IMR-90 (cell line): ENCODE measurements at places on chromosomes 12 and 14. TPM values are rescaled to one million over a fixed set of nuclear protein-coding genes. Genes with fewer than 3 reads are reported as not detected.

Gene CPNE6
- not detected in 2 replicates for total RNA-seq

Gene DPPA3
- not detected in 2 replicates for total RNA-seq

Gene AQP2
- total RNA-seq, result not detected in 2 replicates

Gene DHH
- under 0.01 TPM in 2 replicates for total RNA-seq

GRCh38 chr12:24544368-24544767 is 404.5 kb downstream of the BCAT1 start:
- DNase-seq, result peak; percentile 37
- H3K27ac ChIP-seq, result no peak overlapping the region
- peaks cover 3% of the 10 kb centered on the region for H3K4me1 ChIP-seq

GRCh38 chr14:89015016-89015415 is 190.6 kb downstream of the TTC8 start:
- no peaks in the 10 kb centered on the region for H3K4me1 ChIP-seq
- no peak overlapping the region for H3K27ac ChIP-seq
- no peak overlapping the region for H3K4me3 ChIP-seq
- H3K36me3 ChIP-seq, result no peaks in the 10 kb centered on the region
- H3K27me3 ChIP-seq, result no peaks in the 10 kb centered on the region
- DNase-seq, result no peak

DNA sequence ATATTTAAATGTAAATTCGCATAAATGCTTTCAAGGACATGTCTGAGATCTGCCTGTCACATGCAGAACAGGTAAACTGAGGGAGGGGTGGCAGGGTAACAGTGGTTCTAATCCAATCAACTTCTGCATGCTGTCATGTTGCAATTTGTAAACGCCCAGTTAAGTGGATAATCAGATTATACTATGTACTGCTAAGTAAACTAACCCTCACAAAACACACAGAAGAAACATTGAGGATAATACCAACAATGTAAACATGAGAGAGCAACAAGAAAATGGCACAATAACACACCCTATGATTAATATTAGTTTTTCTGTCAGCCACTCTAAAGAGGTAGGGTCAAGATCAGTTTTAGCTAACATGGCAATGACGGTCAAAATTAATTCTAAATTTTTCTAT is 123.7 kb downstream of the KIF21A start:
- no peak overlapping the region for H3K27ac ChIP-seq
- no peaks in the 10 kb centered on the region for H3K4me1 ChIP-seq
- H3K36me3 ChIP-seq, result no peaks in the 10 kb centered on the region
- H3K4me3 ChIP-seq, result no peak overlapping the region
- no peak for DNase-seq

DNA sequence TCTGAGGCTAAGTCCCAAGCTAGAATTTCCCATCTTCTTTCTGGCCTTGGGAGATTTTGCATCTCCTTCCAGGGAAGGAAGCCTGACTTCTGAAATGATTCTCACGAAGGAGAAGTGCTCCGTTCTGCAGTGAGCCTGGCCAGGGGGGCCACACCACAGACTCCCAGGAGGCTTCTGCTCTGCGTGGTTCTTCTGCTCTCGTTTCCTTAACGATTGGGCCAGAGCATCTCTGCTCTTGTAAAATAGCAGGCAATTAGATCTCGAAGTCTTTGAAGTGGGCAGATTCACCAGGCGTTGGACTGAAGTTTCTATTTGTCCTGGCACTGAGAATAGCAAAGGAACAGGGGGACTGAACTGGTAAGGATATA is 6.7 kb upstream of the BATF start:
- no peaks in the 10 kb centered on the region for H3K36me3 ChIP-seq
- H3K27ac ChIP-seq, result no peak overlapping the region
- peaks cover 21% of the 10 kb centered on the region for H3K27me3 ChIP-seq
- peaks cover 2% of the 10 kb centered on the region; the same call in 1 of the 2 replicates for H3K4me1 ChIP-seq
- no peak for DNase-seq

DNA sequence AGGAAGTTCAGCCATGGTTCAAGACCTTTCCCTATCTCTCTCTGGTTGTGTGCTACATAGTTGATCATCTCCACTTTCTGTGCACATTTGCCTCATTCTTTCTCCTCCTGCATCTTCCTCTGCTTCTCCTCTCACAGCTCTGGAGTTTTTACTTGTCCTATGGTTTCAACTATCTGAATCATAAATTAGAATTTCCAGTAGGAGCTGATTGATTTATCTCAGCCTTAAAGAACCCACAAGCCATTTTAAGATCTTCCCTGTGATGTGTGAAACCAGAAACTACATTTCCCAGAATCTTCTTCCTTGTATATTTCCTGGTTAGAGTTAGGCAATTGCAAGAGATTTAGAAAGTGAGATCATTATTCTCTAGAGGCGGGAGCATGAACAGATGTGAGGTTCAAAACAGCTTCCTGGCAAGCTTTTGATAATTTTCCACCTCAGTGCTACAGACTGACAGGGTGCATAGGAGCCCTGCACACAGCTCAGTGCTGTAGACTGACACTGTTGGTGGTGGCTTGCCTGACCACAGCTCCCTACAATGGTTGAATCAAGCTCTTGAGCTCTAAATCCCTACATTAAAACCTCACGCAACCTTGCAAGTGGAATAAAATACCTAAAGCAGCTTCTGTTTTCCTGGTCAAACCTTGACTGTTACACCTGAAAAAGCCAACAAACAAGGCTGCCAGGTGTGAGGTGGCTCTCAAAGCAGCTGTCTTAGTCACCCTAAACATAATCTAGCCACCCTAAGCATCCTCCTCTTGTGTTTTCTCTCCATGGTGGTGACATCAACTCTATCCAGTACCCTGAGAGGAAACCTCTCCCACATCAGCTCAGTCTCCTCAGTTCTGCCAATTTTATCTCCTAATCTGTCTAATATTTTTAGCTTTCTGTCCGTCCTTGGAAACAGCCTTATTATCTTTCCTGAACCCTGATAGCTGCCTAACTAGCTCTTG is 21.5 kb upstream of the IFNG start:
- H3K27ac ChIP-seq, result no peak overlapping the region
- no peak for DNase-seq
- H3K4me3 ChIP-seq, result no peak overlapping the region
- no peaks in the 10 kb centered on the region for H3K36me3 ChIP-seq

GRCh38 chr14:50862036-50862570 is 9.8 kb upstream of the ABHD12B start:
- no peak overlapping the region for H3K4me3 ChIP-seq
- no peaks in the 10 kb centered on the region for H3K27me3 ChIP-seq
- peak; percentile 48 for DNase-seq
- no peaks in the 10 kb centered on the region for H3K36me3 ChIP-seq

DNA sequence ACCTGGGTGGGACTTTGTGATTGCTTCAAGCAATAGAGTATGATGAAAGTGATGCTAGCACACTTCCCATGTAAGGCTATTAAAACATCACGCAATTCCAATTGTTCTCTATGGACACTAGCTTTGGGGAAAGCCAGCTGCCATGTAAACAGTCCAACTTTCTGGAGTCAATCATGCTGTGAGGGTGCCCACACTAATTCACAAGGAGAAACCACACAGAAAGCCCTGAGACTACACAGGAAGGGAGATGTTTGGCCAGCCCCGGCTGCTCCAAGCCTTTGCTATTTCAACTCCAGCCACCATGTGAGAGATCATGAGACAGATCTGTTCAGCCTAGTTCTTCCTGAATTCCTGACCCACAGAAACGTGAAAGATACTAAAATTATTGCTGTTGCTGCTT is 96.3 kb downstream of the ST8SIA1 start:
- no peak overlapping the region for H3K27ac ChIP-seq
- H3K27me3 ChIP-seq, result no peaks in the 10 kb centered on the region; the same call in 1 of the 2 replicates
- no peaks in the 10 kb centered on the region for H3K36me3 ChIP-seq
